ENCODE measurements at places on chromosomes 7 and 10. TPM values are rescaled to one million over a fixed set of nuclear protein-coding genes. Genes with fewer than 3 reads are reported as not detected.

Gene AKR1B15
- total RNA-seq: 0.47 TPM

Gene AGBL3
- 1.9 TPM for total RNA-seq

Gene CCL26
- total RNA-seq: 14.8 TPM

Gene OGDHL
- 16.6 TPM for total RNA-seq

GRCh38 chr7:122535086-122535485, 163.8 kb downstream of the RNF133 start:
- DNase-seq: no peak
- no peak overlapping the region for H3K4me3 ChIP-seq
- H3K27me3 ChIP-seq: no peaks in the 10 kb centered on the region

- no peak overlapping the region for H3K27ac ChIP-seq
- no peaks in the 10 kb centered on the region for H3K4me1 ChIP-seq
- no peak overlapping the region for H3K4me3 ChIP-seq
- no peak for DNase-seq
- no peaks in the 10 kb centered on the region for H3K36me3 ChIP-seq
These were observed 59.2 kb downstream of the WIPF3 start for GRCh38 chr7:29865526-29865925.

GRCh38 chr10:46541017-46541661, 15.3 kb downstream of the GPRIN2 start:
- H3K27me3 ChIP-seq: no peaks in the 10 kb centered on the region
- peak overlapping the region; percentile 55 for H3K4me3 ChIP-seq
- H3K36me3 ChIP-seq: no peaks in the 10 kb centered on the region
- no peak overlapping the region for H3K27ac ChIP-seq
- peaks cover 16% of the 10 kb centered on the region for H3K4me1 ChIP-seq

DNA sequence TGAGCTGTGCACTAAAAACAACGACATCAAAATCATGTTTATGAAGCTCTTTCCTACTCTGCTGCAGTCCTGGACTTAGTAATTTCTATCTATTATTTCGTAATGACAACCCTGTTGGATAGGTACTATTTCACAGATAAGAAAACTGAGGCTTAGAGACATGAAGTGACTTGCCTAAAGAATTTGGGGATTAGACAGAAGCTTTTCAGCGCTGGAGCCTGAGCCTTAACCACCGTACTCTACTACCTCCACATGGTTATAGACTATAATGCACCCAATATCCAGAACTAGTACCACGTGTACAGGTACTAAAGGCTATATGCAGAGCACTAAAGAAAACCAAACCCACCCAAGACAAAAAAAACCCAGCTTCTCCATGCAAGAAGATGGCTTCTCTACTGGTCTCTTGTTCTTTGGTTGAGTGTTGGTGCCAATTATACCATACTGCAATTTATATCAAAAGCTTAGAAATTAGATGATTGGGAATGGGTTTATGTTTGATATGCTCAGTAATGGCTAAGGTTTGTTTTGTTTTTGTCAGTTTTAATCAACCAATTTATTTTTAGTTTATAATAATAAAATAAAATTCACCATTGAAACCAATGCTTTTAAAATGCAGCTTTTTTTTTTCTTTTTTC, 6.5 kb upstream of the SNX10 start:
- no peak for DNase-seq
- H3K36me3 ChIP-seq: no peaks in the 10 kb centered on the region
- H3K27ac ChIP-seq: no peak overlapping the region
- H3K4me3 ChIP-seq: no peak overlapping the region
- no peaks in the 10 kb centered on the region for H3K27me3 ChIP-seq

GRCh38 chr7:102450242-102450641, 14.4 kb downstream of the ALKBH4 start:
- H3K27me3 ChIP-seq: no peaks in the 10 kb centered on the region
- no peak overlapping the region for H3K4me3 ChIP-seq
- H3K36me3 ChIP-seq: peaks cover 2% of the 10 kb centered on the region
- H3K4me1 ChIP-seq: no peaks in the 10 kb centered on the region
- no peak overlapping the region for H3K27ac ChIP-seq

GRCh38 chr7:11233871-11234270, 260.2 kb downstream of the PHF14 start:
- H3K27me3 ChIP-seq: no peaks in the 10 kb centered on the region
- no peaks in the 10 kb centered on the region for H3K36me3 ChIP-seq
- H3K4me3 ChIP-seq: no peak overlapping the region

DNA sequence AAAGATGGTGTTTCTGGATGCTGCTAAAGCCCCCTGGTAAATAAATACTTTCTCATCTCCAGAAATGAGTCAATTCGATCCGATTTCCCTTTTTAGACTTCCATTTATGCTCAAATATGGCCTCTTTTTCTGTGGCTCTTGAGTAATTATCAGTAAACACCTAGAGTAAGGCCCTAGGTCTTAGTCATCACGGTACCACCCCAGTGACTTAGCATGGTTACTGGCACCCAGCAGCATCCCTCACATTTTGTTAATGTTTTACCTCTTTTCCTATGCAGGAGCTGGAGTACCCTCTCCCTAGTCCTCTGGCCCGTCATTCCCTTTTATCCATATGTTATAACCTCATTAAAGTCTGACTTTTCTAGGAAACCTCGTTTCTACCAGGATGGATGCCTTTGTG, 19.5 kb downstream of the CHN2 start:
- no peak overlapping the region for H3K4me3 ChIP-seq
- no peak overlapping the region for H3K27ac ChIP-seq
- no peak for DNase-seq
- H3K36me3 ChIP-seq: no peaks in the 10 kb centered on the region
- H3K4me1 ChIP-seq: no peaks in the 10 kb centered on the region

All from H1 (cell line).